ENCODE measurements at places on chromosomes 4 and X.

GRCh38 chrX:153820601-153821000 lies 9.7 kb downstream of the PDZD4 start:
- no peak for DNase-seq

DNA sequence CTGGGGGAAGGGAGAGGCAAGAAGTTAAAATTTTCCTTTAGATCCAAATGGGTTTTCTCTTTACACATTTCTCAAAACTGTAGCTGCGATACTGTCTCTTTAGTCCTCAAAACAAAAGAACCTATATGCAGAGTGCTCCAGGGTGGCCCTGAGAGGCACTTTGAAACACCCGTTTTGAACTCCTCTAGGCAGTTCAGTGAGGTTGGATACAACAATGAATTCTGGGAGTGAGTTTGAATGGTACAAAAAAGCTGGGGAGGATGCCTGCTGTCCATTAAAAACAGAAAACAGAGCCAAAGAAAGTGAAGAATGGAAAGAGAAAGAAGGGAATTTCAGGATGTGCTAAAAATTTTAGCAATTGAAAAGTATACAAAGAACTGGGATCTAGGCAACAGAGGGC lies 23.1 kb downstream of the ENOX2 start:
- no peak for DNase-seq

DNA sequence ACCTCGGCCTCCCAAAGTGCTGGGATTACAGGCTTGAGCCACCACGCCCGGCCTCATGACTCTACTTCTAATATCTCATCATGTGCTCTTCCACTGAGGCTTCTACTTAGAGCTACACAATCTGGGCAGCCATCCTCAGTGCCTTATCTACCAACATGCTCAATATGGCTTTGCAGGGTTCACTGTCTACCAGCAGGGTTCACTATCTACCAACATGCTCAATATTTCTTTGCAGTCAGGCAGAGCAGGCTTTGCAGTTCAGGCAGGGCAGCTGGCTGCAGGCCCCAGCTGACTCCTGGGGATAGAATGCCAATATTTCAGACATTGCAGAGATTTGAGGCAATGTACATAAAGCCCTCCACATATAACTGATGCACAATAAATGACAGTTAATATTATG lies 47.5 kb downstream of the PKD2 start:
- no peak for DNase-seq

- DNase-seq = no peak
These were observed 57.2 kb upstream of the UGT2B7 start for GRCh38 chr4:69039071-69039470.

DNA sequence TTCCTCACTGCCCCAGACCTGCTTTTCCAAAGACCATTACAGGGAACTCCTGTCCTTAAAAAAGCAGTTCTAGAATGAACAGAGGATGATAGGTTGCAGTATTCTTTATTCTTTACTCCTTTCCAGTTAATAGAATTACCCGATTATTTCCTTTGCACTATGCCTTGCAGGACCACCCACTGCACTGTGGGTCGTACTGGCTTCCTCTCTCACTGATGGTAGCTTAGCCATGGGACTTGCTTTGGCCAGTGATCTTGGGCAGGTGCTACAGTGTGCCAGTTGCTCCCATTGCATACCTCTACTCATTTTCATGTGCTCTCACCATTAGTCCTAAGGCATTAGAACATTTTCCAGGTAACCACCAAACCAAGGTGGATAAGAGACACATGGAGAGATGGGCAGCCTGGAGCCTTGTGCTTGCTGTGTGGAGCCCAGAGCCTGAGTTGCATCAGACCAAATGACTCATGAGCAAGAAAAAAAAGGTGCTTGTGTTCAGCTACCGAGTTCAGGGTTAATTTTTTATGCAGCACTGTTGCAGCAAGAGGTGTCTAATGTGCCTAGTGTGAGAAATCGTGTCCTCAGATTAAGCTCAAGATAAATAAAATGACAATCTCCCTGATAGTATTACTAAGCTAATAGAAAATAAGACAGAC lies 7.6 kb upstream of the UNC5C start:
- no peak for DNase-seq

- no peak for DNase-seq
These were observed 27.1 kb downstream of the CFAP299 start for GRCh38 chr4:80362578-80363181.

GRCh38 chr4:182878633-182879495 lies 38.3 kb downstream of the DCTD start:
- DNase-seq = no peak

DNA sequence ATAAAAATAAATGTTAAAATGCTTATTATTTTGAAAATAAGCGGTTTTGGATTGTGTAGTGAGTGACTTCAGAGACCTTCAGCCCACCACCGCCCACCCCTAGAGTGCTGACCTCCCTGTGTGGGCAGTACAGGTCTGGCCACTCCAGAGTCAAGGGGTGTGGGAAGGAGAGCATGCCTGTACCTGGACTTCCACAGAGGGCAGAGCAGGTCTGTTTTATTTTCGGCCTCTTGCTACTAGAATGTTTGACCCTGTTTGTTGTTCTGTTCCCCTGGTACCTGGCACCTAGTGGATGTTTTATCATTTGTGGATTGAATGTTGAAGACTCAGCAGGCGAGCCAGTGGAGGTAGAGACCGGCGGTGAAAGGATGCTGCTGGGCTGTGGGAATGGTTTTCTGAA lies 14.3 kb downstream of the PIGG start:
- DNase-seq = no peak

DNA sequence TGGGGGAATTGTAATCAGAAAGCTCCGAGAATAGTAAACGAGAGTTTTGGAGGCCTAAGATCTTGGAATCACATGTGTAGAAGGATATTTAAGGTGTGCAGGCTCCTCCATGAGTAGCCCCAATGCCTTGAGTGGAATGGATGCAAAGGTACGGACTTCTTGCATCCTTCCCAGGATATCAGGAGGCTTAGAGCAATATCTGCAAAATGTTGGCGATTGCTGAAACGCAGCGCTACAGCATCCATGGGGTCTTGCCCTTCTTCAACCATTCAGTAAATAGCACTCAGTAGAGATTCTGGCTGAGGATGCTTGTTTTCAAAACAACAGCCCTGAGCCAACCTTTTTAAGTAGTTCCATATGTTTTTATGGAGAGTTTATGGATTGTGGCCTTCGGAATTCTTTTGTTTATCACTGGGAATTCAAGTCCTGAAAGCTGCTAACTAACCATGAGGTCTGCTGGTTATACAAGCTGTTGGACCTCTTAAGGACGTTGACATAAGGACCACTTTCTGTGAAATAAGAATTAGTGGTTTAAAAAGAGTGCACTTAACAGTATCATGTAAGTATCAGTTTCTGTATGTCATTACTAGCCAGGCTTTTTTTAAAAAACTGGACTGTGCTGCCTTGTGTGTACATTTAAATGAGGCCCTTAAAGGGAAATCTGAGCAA lies 228.8 kb upstream of the PGRMC2 start:
- no peak for DNase-seq

GRCh38 chr4:1099684-1100335 lies 13.6 kb downstream of the RNF212 start:
- no peak for DNase-seq

GRCh38 chr4:172489861-172490260 lies 676.7 kb downstream of the GALNTL6 start:
- DNase-seq = no peak

- no peak for DNase-seq
These were observed 84.8 kb downstream of the TSPAN7 start for GRCh38 chrX:38646129-38646528.

DNA sequence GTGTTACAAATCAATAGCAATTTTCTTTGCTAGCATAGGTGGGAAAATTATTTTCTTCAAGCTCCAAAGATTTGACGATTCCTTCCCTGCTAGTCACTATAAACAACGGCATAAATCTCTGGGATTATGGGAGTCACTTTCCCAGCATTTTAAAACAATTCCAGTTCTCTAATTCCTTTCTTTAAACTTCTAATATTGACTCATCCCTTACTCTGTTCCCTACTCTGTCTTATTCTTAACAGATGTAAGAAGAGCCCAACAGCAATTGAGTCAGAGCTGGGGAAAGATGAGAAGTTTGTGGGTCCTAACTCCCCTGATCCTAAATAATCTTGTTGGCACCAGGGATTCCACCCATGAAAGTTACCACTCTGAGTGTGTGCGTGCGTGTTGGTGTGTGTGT lies 47.4 kb upstream of the IL21 start:
- DNase-seq = no peak

- no peak for DNase-seq
These were observed 125.2 kb downstream of the NEXMIF start for GRCh38 chrX:74800062-74800461.

GRCh38 chr4:114077610-114078009 lies 98.2 kb upstream of the ARSJ start:
- DNase-seq = no peak

DNA sequence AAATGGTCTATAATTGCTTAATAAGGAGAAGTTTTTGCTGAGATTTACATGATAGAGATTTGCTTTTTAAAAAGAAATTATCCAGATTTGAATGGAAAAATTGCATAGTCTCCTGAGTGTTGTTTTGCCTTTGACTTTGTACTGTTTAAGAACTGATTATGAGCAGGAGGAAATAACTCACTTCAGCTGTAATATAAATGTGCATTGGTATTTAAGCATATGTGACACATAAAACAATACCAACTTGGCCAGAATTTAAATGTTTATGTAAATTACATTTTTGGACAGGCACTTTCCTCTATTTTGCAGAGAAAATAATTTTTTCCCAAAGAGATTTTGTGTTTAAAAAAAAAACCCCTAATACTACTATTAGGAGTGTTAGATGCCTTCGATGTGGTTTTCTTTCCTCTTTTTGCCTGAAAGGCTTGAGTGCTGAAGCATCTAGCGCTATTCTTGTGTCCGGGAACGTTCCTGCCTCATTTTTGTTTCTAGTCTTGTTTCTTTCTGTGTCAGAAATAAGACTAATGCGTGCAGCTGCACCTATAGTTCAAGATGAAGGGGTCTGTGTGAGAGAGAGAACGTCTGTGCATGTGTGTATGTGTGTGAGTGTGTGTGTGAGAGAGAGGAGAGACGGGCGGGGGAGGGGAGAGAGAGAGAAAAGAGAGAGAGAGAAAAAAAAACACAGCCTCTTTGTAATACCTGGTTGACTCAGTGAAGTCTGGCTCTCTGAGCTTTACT lies 60.8 kb downstream of the TBL1X start:
- DNase-seq = no peak

- no peak for DNase-seq
These were observed 7.2 kb upstream of the C1QTNF7 start for GRCh38 chr4:15420642-15421041.

DNA sequence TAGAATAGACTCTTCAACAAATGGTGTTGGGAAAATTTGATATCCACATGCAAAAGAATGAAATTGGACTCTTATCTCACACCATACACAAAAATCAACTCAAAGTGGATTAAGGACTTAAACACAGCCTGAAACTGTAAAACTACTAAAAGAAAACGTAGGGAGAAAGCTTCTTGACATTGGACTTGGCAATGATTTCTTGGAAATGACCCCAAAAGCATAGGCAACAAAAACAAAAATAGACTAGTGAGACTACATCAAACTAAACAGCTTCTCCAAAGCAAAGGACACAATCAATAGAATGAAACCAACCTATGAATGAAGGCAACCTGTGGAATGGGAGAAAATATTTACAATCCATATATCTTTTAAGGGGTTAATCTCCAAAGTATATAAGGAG lies 94.7 kb upstream of the INTU start:
- no peak for DNase-seq

- no peak for DNase-seq
These were observed 164.9 kb downstream of the MAML3 start for GRCh38 chr4:139988863-139989765.

GRCh38 chr4:123018396-123018775 lies 96.0 kb upstream of the NUDT6 start:
- DNase-seq = no peak

DNA sequence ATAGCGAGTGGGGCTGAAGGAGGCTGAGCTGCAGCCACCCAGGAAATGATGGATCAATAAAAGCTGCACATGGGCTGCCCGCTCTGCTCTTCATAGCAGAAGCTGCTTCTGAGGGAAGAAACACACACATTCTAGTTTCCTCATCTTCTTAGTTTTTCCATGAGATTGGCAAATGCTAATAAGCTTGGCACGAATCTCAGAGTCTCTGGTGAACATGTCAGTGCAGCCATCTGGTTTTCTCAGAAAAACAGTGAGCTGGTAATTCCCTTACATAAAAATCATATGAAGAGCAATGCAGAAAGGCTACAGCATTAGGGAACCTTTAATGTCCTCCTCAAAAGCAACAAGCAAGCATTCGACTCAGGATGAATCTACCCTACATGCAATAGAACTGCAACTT lies 69.9 kb downstream of the GATB start:
- DNase-seq = no peak

- DNase-seq = no peak
These were observed 168.6 kb downstream of the MGST2 start for GRCh38 chr4:139834226-139834662.

DNA sequence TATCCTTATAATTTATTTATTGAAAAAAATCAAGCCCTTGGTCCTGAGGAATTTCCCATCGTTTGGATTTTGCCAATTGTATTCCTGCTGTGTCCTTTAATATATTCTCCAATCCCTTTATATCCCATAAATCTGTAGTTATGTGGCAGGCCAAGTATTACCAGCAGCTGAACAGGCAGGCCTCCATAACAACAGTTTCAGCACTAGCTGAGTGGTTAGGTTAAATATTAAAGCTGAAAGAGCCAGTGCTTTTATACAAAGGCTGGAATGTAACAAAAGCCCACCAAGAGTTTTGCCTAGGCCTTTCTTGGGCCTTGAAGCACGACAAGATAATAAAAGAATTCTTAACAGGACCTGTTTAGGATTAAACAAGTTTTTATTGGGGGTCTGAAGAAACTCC lies 366.6 kb upstream of the GALNT7 start:
- DNase-seq = no peak

GRCh38 chr4:4868040-4868757 lies 8.7 kb downstream of the MSX1 start:
- no peak for DNase-seq

- DNase-seq = no peak
These were observed 32.9 kb upstream of the GRID2 start for GRCh38 chr4:92270908-92271307.

GRCh38 chrX:13087322-13088155 lies 43.1 kb upstream of the FAM9C start:
- DNase-seq = peak; percentile 61

DNA sequence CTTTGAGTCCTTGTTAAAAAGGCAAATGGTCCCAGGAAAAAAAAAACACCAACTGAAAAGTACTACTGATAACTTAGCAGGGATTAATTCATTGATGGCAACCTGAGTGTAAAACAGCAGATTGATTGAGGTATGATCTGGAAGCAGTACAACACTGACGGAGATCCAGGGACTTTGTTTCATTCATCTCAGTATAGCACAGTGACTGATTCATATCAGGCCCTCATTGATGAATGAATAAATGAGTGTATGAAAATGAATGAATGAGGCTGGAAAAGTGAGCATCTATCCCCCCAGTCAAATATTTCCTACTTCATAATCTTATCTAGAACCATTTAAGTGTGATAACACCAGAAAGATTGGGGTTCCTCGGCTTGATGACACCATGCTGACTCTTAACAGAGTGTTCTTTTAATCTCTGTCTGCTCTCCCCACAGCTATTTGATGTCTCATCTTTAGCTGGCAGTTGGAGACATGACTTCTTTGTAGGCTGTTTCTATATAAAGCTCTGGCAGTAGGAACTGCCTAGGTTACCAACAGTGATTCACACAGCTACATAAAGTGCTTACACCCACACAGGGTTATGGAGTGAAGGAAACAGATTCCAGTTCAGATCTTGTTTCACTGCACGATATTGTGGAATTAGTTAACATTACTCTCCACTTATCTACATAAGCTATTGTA lies 18.6 kb upstream of the RNF128 start:
- no peak for DNase-seq

- no peak for DNase-seq
These were observed 126.8 kb downstream of the RTL3 start for GRCh38 chrX:78532363-78532762.
